ENCODE measurements at places on chromosomes 7 and 10.

GRCh38 chr10:58050575-58050974, 217.1 kb downstream of the IPMK start:
- DNase-seq, result no peak

DNA sequence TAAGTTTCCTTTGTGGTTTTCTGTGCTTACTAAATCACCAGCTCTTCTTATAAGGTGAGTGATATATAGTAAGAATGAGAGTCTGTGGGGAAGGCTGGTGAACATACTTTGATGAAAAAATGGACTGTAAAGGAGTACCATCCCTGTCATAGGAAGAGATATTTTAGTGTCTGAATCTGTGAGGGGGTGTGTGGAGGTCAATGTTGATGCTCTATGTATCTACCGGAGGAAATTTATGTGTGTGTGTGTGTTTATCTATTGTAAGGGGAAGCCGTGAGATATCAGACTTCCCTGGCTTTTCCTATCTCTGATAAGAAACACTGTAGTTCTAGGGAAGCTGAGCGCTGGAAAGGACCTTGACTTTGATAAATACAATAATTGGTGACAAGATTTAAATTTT, 179.0 kb downstream of the PCDH15 start:
- DNase-seq, result no peak

DNA sequence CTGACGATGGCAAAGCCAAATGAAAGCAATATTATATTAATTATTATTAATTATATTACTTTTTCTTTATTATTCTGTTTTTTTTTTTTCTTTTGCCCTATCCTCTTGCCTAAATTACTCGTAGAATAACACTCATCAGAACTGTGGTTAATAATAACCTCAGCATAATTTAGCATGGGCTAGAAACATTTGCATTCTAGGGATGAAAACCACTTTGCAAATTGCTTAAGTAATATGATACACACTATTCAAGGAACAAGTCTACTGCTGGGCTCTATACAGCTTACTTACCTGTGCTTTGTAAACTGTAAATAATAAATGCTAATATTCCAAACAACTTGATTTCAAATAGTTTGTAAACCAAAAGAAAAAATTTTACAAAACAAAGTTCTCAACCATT, 375.8 kb downstream of the HGF start:
- no peak for DNase-seq

- peak; percentile 63 for DNase-seq
Observed at GRCh38 chr7:56062382-56062781, 1.7 kb upstream of the SUMF2 start.

GRCh38 chr7:10412422-10413019, 561.2 kb upstream of the PHF14 start:
- peak; percentile 2 for DNase-seq

DNA sequence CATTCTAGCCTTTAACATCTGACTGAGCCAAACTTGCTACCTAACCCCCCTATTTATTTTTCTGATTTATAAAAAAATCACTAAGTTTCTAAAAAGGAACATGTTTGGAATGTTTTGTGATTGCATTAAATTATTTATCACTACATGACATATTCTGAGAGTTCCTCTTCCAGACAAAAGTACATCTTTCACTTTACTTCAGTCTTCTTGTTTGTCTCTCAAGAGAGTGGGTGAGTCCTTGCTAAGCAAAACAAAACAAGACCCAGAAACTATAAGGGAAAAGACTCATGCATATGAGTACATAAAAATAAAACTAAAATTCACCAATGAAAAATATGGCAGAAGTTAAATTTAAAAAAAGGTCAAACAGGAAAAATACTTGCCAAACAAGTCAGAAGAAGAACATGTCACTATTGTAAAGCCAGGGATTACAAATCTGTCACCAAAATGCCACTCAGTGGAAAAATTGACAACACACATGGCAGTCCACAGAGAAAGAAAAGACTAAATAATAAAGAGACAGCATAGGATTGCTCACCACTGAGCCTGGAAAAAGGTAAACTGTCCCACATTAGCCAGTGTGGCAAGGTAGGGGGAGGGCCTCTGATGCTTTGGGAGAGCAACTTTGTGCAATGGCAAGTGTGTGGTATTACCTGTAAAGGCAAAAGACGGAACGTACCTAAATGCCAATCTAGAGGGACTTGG, 166.7 kb upstream of the ZNF32 start:
- DNase-seq, result no peak

- peak; percentile 61 for DNase-seq
Observed at GRCh38 chr10:127908106-127908958, 1.4 kb downstream of the PTPRE start.

GRCh38 chr10:71999360-72000072, 35.3 kb downstream of the CHST3 start:
- DNase-seq, result no peak

DNA sequence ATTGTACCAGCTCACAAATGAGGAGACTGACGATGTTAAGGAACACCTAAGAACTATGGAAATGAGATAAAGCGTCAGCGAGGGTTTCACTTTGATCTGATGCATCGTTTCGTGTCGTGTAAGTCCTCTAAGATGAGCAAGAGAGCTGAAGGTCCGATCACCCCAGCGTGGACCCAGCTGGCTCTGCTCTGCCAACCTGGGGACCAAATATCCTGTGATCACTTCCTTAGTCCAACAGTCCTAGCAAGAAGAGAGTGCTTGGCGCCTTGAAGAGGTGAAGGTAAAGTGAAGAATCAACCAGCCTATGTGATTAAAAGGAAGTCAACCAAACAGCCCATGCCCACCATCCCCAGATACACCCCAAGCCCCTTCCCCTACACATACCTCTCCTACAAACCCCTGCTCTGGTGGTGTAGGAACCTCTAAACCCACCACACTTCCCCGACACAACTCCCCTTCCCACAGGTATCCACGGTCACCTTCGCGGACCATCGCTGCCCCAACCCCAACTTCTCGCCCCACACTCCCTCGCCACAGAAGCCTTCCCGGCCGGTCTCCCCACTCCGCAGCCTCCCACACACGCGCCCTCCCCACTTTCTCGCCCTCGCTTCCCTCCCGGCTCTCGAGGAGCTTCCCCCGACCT, 722 bp downstream of the UPF2 start:
- DNase-seq, result no peak

- DNase-seq, result peak; percentile 26
Observed at GRCh38 chr10:114967071-114967470, 29.1 kb downstream of the TRUB1 start.

DNA sequence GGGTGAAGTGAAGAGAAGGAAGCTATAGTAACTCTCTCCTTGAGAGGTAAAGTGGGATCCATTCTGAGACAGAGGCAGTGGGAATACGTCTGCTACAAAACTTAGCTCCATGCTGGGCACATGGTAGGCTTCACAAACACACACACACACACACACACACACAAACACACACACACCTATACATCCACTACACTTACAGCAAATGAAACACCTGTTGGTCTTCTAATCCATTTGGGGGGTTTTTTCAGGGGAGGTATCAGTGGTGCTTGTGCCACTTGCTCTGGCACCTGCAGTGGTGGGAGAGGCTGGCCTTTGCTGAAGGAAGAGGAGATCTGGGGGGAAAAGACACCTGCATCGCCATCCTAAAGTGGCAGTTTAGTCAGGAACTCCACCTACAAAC, 14.5 kb downstream of the SEC31B start:
- DNase-seq, result no peak

GRCh38 chr10:132448248-132448731, 51.3 kb downstream of the PWWP2B start:
- DNase-seq, result no peak

GRCh38 chr10:59934701-59935100, 28.3 kb upstream of the CCDC6 start:
- no peak for DNase-seq

GRCh38 chr10:119536508-119537025, 6.0 kb downstream of the RGS10 start:
- no peak for DNase-seq

GRCh38 chr7:158345731-158346130, 241.9 kb downstream of the PTPRN2 start:
- no peak for DNase-seq
